ENCODE measurements at places on chromosomes 2 and 18.

- no peak for DNase-seq
Observed at GRCh38 chr2:219286436-219287115, 7.4 kb downstream of the DNAJB2 start.

DNA sequence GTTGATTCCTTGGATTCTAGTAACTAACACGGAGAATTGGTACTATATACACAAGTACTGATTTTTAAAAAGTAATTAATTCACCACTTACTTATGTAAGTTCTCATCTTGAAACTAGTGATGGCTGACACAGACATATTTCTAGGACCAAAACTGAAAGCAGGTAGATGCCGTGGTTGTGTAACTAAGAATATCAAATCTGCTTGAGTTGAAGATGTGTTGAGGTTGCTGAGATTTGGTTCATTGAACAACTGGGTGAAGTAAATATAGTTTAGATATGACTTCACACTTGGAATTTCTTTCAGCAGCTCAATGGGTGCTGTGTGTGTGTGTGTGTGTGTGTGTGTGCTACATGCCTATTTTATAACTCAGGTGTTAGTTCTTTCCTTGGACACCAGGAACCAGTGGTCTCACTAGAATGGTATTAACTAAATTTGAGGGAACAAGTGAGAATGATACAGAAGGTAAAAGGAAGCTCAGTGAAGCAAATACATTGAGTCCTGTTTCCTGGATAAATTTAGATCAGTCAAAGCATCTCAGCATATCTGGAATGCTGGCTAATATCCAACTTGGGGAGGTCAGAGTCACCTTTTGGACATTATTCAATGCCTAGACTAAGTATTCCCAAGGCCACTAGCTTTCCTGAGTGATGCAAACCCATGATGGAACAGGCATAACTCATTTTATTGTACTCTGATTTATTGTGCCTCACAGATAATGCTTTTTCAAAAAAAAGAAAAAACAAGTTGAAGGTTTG, 110.7 kb upstream of the ZEB2 start:
- DNase-seq: no peak

- DNase-seq: no peak
Observed at GRCh38 chr2:45583977-45584376, 27.1 kb downstream of the SRBD1 start.

DNA sequence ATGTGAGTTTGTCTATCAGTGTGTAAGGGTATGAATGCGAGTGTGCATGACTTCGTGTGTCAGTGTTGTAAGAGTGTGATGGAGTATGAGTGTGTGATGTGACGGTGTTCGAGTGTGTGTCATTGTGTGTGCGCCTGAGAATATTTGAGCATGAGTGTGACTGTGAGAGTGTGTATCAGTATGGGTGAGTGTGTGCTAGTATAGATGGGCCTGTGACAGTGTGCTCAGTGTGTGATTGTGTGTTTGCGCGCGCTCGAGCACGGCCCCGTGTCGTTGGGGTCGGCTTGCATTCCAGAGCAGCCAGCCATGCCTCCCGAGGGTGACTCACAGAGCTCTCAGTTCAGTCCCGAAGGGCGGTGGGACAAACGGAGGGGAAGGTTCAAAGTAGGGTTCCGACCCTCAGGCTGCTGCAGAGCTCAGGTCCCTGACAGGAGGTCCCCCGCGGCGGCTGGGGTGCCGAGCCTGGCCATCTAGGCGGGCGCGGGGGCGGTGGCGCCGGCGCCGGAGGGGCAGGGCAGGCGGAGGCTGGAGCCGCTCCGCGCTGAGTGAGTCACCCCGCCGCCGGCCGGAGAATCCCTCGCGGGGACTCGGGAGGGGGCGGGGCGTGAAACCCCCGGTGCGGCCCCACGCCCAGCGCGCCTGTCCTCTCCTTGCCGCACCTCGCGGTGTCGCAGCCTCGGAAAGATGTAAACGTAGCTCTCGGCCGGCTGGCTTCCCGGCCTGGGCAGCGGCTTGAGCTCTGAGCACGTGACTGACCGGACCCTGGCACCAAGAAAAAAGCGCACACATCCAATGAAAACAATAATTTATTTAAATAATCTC, 3.8 kb downstream of the DLX2 start:
- DNase-seq: no peak

DNA sequence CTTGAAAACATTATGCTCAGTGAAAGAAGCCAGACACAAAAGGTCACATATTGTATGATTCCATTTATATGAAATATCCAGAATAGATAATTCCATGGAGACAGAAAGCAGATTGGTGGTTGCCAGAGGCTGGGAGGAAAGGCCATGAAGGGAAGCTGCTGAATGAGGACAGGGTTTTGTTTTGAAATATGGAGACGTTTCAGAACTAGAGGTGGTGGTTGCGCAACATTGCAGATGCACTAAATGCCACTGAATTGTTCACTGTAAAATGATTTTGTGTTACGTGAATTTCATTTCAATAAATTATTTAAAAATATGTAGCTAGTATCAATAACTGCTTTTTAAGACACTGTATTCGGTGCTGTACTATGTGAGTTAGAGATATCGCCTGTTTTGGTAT, 101.7 kb upstream of the ZNF236 start:
- DNase-seq: no peak

- DNase-seq: no peak
Observed at GRCh38 chr18:59048378-59048777, 91.3 kb upstream of the SEC11C start.

- no peak for DNase-seq
Observed at GRCh38 chr2:240702640-240703011, 11.0 kb downstream of the AQP12A start.

DNA sequence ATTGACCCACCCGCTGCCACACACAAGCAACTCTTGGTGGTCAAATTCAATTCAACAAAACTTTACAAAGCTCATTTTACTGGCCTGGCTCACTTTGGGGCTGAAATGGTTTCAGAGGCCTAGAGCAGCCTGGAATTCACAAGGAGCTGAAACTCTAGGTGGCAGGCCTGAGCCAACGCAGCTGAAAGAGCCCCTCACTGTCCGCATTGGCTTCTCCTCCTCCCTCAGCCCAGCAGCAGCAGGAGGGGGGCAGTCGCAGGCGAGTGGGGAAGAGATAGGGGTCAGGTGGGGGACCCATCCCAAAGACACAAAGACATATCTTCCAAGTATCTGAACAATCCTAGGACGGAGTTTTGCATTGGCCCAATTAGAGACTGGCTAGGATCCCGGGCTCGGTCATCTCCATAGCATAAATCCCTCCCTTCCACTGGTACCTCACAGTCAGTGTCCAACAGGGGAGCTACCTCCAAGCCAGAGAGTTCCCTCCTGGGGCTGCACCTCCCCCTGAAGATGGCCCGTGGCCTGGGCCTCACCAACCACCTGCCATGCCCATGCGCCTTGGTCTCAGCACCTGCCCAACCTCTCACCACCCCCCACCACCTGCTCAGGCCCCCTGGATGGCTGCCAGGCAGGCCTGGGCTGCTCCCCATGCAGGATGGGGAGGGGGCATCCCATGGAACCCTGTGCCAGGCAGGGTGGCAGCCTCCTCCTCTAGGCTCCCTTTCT, 113.4 kb downstream of the ZBTB7C start:
- no peak for DNase-seq

GRCh38 chr18:35688757-35689156, 107.2 kb downstream of the GALNT1 start:
- no peak for DNase-seq

- no peak for DNase-seq
Observed at GRCh38 chr2:201258666-201259615, 1.4 kb upstream of the CASP8 start.

DNA sequence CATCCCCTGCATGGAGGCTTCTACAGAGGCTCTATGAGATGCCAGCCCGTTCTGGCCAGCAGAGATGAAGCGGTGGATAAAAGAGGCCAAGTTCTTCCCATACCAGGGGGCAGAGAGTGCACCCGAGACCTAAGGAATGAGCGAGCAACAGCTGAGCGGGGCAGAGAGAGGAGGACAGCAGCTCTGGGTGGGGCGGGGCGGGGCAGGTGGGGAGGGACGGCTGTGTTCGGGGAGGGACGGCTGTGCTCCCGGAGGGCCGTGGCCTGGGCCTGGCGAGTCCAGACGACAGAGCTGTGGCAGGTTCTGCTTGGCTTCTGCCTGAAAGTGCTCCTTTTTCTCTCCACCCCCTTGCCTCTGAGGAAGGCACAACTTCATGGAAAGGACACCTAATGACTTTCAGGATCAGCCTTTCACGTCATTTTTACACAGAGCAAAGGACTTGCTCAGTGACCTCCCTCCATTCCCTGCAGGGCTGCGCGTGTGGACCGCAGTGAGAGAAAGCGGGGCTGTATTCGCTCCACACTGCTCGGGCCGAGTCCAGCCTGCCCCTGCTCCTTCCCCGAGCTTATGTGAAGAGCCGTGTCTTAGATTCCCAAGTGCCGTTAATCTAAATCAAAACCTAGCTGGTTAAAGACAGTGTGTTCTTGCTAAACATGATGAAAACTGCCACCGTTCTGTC, 232.9 kb downstream of the HDAC4 start:
- no peak for DNase-seq

DNA sequence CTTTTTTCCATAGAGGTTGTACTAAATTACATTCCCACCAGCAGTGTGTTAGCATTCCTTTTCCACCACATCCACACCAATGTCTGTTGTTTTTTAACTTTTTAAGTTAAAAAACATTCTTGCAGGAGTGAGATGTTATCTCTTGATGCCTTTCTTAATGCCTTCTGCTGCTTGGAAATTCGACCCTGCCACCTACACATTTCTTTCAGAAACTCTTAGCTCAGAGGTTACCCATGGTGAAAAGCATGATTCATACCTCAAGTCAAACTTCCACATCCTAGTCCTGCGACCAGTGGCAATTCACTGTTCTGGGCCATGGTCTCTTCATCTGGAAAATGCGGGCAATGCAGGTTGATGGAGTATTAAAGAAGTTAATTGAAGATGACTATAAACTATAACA, 12.7 kb upstream of the HNMT start:
- DNase-seq: no peak

DNA sequence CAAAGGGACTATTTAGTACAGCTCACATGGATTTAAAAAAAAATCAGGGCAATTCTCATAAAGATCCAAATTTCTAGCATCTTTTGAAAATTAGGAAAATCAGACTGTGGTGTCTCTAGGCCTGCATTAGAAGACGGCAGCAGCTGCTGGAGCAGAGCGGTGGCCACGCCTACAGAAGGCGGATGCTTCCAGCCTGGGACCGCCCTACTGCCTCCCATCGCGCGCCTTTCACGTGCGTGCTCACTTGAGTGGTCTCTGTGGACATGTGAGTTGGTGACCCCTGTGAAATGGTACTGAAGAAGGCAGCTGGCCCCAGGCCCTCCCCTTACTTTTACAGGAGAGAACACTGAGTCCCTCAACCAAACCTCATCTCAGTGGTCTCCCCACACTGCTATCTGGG, 15.2 kb upstream of the ZFP36L2 start:
- no peak for DNase-seq

DNA sequence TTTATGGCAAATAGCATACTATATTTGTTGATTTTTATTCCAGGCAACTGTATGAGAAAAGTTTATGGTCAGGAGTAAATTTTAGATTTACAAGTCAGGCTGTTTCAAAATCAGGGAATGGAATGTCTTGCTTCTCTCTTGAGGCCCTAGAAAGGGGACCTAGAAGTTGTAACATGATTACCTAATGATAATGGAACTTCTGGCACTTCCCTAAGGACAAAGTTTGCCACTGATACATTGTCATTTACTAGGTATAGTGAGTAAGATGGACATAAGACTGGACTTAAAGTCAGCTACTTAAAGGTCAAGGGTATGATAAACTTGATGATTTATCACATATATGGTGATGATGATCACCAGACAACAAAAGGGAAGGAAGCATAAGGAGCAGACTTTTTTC, 103.3 kb upstream of the VRK2 start:
- DNase-seq: no peak

DNA sequence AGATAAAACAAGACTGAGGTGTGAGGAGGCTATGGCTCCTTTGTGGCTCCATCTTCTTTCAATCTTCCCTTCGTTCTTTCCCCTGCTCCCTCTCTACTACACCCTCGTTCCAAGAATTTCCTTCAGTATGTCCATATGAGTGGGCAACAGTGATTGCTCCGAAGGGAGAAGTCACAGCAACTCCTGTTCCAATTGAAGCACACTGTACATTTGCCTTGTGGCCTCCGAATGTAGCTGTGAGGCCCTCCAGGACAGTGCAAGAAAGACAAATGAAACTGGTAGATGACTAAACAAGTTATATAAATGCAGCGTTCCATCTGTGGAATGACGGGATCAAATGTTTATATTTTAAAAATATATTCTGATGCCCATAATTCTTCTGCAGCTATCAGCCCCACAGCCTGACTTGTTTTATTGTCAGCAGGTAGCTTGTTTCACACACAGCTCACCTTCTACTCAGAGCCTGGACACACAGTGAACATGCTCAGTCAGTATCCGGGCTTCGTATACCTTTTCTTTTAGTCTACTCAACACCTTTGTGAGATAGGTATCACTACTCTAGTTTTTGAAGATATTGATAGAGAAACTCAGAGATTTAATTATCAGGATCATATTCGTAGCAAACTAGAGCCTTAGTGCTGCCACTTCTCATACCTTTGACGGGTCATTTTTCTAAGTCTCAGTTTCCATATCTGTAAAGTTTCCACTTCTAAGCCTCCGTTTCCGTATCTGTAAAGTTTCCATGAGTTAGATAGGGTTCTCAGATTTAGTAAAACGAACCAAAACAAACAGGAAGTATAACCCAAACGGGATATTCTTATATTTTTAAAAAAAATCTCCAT, 216.7 kb upstream of the STON1 start:
- no peak for DNase-seq

- DNase-seq: no peak
Observed at GRCh38 chr2:227509076-227509475, 37.1 kb downstream of the AGFG1 start.

- DNase-seq: no peak
Observed at GRCh38 chr2:5950736-5951135, 258.6 kb downstream of the SOX11 start.

- no peak for DNase-seq
Observed at GRCh38 chr2:160736148-160737028, 242.8 kb upstream of the RBMS1 start.

GRCh38 chr2:31577143-31577542, 3.6 kb downstream of the SRD5A2 start:
- no peak for DNase-seq

DNA sequence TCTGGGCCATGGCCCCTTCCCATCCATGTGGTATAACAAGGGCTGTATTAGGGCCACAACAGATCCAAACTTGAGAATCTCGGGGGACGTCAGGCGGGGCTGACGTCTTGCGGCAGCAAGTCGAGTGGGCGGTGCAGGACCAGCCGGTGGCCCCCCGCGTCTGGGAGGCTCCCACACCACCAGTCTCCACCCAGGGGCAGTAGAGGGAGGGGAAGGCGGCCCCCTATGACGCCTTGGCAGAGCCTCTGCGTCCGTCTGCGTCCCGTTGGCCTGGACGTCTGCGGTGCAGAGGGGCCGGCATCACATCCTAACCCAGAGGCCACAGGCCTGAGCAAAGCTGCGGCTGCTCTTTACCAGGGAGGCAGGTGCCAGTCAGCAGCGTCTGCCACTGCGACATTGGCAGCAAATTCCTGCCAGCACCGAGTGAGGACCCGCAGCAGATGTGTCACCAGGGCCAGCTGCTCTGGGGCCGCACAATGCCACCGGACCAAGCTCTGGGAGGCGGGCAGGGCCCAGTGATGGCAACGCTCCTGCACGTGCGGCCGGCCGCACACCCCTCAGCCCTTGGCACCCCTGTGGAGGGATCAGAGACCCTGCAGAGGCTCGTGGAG, 73.8 kb downstream of the KCNG2 start:
- DNase-seq: no peak

GRCh38 chr2:238947920-238948710, 100.2 kb downstream of the TWIST2 start:
- no peak for DNase-seq
